Stimulated activated CD8-positive, alpha-beta memory T cell treated with anti-CD3 and anti-CD28 coated beads, Interleukin-7, amount 100 ng/mL, for 1 hour (primary cell): ENCODE measurements at places on chromosomes 4 and X.

DNA sequence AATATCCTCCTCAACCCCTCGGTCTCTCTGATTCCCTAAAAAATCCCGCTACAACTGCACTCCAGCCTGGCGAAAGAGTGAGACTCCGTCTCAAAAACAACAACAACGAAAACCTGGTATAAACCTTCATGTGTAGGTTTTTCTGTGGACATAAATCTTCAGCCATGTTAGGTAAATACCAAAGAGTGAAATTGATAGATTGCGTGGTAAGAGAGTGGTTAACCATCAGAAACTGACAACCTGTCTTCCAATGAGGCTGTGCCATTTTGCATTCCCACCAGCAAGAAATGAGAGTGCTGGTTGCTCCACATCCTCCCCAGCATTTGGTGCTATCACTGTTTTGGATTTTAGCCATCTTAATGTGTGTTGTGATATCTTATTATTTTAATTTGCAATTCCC is 10.9 kb downstream of the TBC1D19 start:
- DNase-seq = no peak

DNA sequence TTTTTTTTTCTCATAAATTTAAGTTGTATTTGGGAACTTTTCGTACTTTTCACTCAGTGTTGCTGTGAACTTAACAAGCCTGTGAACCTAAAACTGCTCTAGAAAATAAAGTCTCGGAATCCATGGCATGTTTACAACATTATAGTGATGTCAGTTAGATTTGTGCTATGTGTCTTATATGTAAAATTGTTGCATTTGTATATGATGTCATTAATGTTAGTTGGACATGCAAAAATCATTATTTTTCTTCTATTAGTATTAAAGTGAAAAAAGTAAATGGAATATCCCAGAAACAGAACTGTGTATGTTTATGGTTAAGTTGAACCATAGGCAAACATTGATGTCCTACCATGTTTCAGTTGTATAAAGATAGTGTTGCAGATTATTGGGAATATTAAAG is 85.2 kb downstream of the STIM2 start:
- DNase-seq = no peak

GRCh38 chr4:98210281-98210680 is 50.9 kb upstream of the RAP1GDS1 start:
- no peak for DNase-seq

- no peak for DNase-seq
Measured at GRCh38 chr4:3375688-3376087, 66.1 kb upstream of the HGFAC start.

- DNase-seq = no peak
Measured at GRCh38 chr4:128287141-128287870, at the start of gene PGRMC2. PGRMC2 (minus strand) TSS chr4:128287813; CDS start chr4:128287790, 23 bp downstream.

- DNase-seq = no peak
Measured at GRCh38 chrX:8586953-8587352, 122.3 kb downstream of the VCX3B start.

DNA sequence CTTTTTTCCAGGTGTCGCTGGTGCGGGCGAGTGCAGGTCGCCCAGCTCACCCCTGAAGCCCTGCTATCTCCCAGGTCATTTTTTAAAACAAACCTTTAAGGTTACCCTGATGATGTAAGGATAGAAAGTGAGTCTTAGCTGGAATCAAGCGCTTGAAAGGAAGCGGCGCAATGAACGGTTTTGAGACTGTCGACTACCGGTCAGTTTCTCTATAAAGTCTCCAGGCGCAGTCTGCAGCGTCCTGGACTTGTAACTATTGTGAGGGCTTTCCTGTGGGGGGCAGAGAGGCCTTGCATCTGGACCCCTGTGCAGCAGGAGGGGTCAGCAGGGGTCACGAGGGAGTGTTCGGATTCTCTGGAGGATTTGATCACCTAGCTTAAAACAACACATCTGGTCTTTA is 1.6 kb downstream of the KIT start:
- DNase-seq = no peak

DNA sequence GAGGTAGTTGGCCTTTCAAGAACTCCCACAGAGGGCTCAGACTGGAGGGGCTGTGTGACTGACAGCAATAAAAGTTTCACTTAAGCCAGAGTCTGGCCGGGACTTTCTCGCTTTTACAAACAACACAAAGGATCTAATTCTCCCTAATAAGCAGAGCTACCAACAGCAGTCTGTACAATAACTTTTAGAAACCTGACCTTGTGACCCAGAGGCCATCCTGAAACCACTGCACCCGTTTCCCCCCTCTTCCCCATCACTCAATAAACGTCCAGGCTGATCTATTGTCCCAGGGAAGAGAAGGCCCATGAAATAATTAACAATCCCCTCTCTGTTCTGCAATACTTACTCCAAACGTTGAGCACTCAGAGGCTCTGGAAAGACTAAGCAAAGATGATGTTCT is 442.4 kb downstream of the ZIC3 start:
- DNase-seq = no peak
